HFFc6 (cell line): ENCODE measurements at places on chromosomes 6 and 20. TPM values are rescaled to one million over a fixed set of nuclear protein-coding genes. Genes with fewer than 3 reads are reported as not detected.

DNA sequence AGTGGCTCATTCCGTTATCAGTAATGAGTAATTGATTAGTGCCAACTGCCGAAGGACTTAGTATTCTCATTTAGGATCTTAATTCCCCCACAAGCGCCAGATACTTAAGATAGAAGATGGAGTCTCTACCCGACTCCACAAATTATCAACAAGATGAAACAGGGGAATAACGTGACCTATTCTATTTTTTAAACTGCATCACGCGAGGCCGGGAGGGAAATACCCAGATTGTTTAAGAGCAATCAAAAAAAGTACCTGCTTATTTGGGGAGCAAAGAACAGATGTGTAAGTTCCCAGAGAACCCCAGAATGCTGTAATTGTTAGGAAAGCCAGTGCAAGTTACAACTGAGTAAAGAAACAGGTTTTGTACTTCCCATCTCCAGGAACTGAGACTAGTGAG, 1.1 kb upstream of the MAP3K5 start:
- peak overlapping the region; percentile 95 for H3K4me3 ChIP-seq
- H3K36me3 ChIP-seq, result peaks cover 14% of the 10 kb centered on the region
- no peak for DNase-seq
- H3K4me1 ChIP-seq, result peaks cover 36% of the 10 kb centered on the region
- H3K27me3 ChIP-seq, result peaks cover 3% of the 10 kb centered on the region; the same call in 1 of the 2 replicates

DNA sequence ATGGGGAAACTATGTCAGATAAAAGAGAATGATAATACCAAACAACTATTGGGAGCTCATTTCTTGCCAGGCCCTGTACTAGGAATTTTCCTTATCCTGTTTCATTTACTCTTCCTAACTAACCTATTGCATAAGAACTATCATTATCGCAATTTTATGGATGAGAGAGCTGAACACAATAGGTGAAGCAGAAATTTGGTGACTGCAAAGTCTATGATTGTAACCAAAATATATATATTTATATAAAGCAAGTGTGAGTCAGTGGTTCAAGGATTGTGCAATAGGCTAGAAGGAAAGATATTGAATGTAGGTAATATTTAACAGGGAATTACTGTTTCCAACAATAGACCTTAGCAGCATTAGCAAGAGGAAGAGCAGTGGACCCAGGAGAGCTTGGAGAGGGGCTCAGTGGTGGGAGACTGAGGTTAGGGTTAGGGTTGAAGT, 181.1 kb upstream of the TENT5A start:
- no peak for DNase-seq
- no peak overlapping the region for H3K4me3 ChIP-seq
- H3K4me1 ChIP-seq, result peaks cover 53% of the 10 kb centered on the region
- H3K36me3 ChIP-seq, result peaks cover 9% of the 10 kb centered on the region; the same call in 1 of the 2 replicates

DNA sequence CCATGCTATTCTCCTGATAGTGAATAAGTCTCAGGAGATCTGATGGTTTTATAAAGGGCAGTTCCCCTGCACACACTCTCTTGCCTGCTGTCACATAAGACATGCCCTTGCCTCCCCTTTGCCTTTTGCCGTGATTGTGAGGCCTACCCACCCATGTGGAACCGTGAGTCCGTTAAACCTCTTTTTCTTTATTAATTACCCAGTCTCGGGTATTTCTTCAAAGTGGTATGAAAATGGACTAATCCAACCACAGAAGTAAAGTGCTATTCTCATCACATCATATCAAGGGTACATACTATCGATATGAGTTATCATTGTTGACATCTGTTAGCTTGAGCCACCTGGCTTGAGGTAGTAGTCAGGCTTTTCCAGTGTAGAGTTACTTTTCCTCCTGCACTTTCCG, 2.3 kb downstream of the MANBAL start:
- H3K27me3 ChIP-seq, result peaks cover 8% of the 10 kb centered on the region
- no peak overlapping the region for H3K4me3 ChIP-seq
- peaks cover 60% of the 10 kb centered on the region for H3K4me1 ChIP-seq
- DNase-seq, result no peak
- peaks cover 30% of the 10 kb centered on the region for H3K36me3 ChIP-seq

GRCh38 chr6:36136551-36136950, 6.2 kb downstream of the MAPK13 start:
- H3K27me3 ChIP-seq, result no peaks in the 10 kb centered on the region
- H3K4me3 ChIP-seq, result no peak overlapping the region
- no peak for DNase-seq
- peaks cover 22% of the 10 kb centered on the region for H3K4me1 ChIP-seq

NNAT gene
- not detected in 2 replicates for total RNA-seq

HLA-DQA2 gene
- not detected in 2 replicates for total RNA-seq

DNA sequence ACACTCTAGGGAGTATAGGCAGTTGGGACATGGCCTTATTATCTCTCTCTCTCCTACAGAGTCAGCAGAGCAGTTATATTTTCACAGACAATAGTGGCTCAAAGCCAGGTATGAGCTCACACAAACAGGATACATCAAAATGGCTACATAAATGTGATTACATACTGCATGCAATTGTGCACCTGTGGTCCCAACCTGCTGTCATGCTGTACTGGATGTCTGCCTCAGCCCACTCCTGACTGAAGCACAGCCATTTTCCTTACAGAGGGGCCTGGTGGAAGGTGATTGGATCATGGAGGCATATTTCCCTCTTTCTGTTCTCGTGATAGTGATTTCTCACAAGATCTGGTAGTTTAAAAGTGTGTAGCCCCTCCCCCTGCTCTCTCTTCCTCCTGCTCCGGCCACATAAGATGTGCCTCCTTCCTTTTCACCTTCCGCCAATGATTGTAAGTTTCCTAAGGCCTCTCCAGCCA, 37.0 kb upstream of the SAMHD1 start:
- no peak overlapping the region for H3K4me3 ChIP-seq
- peak; percentile 10 for DNase-seq
- H3K27me3 ChIP-seq, result no peaks in the 10 kb centered on the region; the same call in 1 of the 2 replicates
- H3K36me3 ChIP-seq, result peaks cover 10% of the 10 kb centered on the region
- no peak overlapping the region for H3K27ac ChIP-seq

DNA sequence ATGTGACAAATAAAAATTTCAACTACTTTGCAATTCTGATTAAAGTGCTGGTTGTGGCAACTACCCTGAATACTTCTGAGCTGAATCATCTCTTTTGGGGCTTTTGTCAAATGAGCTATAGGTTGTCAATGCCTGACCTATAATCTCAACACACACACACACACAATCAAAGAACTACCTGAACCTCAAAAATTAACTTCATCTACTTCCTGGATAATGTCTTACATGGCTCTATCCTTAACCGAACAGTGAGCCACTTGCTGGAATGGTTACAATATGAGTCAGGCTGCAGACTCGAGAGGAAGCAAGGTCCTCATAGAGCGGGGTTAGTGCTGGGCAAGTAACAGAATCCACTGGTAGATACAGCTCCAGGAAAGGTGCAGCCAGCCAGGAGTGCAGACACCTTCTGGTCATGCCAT, 70.6 kb upstream of the DST start:
- H3K27me3 ChIP-seq, result peaks cover 12% of the 10 kb centered on the region
- H3K27ac ChIP-seq, result peak overlapping the region; percentile 94
- DNase-seq, result peak; percentile 84
- peak overlapping the region; percentile 73 for H3K4me3 ChIP-seq
- H3K4me1 ChIP-seq, result peaks cover 87% of the 10 kb centered on the region
- H3K36me3 ChIP-seq, result peaks cover 23% of the 10 kb centered on the region

PRR18 gene
- not detected in 3 replicates for total RNA-seq

- H3K36me3 ChIP-seq, result no peaks in the 10 kb centered on the region
- no peak for DNase-seq
- no peak overlapping the region for H3K27ac ChIP-seq
Observed at GRCh38 chr6:160912411-160912810, 79.2 kb upstream of the MAP3K4 start.

GRCh38 chr20:20548527-20549266, 163.7 kb downstream of the RALGAPA2 start:
- no peak overlapping the region; the same call in 1 of the 2 replicates for H3K27ac ChIP-seq
- H3K4me3 ChIP-seq, result no peak overlapping the region
- H3K4me1 ChIP-seq, result peaks cover 22% of the 10 kb centered on the region
- H3K36me3 ChIP-seq, result no peaks in the 10 kb centered on the region
- H3K27me3 ChIP-seq, result no peaks in the 10 kb centered on the region
- DNase-seq, result no peak

- no peak overlapping the region for H3K4me3 ChIP-seq
- H3K4me1 ChIP-seq, result peaks cover 28% of the 10 kb centered on the region
- H3K36me3 ChIP-seq, result no peaks in the 10 kb centered on the region
- no peak for DNase-seq
- no peaks in the 10 kb centered on the region; the same call in 1 of the 2 replicates for H3K27me3 ChIP-seq
- H3K27ac ChIP-seq, result no peak overlapping the region
Observed at GRCh38 chr6:111865909-111866546, 7.2 kb downstream of the FYN start.

GRCh38 chr6:23308166-23308565, 738.8 kb downstream of the HDGFL1 start:
- H3K27me3 ChIP-seq, result no peaks in the 10 kb centered on the region; the same call in 1 of the 2 replicates
- H3K27ac ChIP-seq, result no peak overlapping the region
- H3K4me3 ChIP-seq, result no peak overlapping the region
